ENCODE measurements at places on chromosomes 12 and 14.

- no peak for DNase-seq
Measured at GRCh38 chr14:23492618-23493272, 23.2 kb downstream of the NGDN start.

DNA sequence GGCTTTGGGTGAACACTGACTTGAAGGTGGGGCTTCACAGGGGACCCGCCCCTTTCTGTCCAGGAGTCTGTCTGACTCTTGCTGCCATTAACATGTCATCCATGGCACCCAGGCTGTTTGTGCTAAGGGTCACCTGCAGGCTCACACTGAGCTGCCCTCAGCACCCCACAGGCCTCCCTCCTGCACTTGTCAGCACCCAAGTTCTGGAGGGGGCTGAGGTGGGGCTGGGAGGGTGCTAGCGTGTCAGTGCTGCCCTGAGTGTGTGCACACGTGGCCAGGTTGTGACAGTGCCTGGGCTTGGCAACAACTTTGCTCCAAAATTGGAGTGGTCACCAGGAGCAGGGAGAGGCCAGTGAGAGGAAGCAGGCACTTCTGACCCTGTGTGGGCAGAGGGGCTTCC is 963.2 kb downstream of the TRHDE start:
- no peak for DNase-seq

GRCh38 chr12:104180374-104180773 is 35.2 kb upstream of the TXNRD1 start:
- no peak for DNase-seq

DNA sequence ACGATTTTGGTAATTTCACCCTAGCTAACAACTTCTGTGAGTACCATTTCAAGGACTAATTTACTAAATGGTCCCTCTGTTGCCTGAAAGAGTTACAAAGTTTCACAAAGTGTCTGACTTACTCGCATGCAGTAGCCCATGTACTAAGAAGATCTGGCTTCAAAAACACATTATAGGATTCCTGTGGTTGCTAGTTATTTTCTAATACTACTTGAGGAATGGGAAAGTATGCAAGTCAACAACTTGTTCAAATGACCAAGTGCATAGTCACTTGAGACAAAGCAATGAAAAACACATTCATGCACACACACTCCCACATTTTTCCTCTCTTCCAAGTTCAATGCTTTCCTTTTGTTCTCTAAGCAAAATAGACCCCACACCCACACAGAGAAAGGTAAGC is 219.7 kb upstream of the TMPO start:
- no peak for DNase-seq

- DNase-seq = no peak
Measured at GRCh38 chr14:102849526-102850379, 72.5 kb downstream of the TRAF3 start.

DNA sequence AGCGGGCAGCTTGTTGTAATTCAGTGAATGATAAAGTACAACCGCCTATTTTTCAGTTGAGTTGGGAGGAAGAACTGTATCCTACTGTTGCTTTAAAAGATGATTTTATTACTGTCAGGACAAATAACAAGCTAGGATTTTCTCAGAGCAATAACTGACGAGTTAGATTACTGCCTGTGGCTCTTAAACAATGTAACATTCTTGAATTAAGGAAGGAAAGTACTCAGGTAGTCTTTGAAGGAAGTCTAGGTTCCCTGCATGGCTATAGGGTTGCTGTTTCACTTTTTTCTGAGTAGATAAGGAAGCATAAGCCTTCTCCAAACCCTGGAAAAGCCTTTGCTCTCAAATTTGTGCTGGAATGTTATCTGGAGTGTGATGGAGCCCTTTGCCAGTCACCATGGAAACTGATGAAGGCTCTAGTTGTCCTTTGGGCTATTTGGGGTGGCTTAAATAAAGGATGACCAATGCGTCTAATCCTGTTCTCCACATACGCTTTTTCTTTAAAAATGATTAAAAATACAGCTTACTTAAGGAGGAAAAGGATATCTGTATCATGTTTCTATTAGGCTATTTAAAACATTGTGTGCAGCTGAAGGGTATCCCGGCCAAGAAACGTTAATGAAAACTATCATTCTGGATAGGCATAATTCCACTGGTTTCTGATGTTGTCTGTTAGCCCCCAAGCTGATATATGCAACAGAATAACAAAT is 17.7 kb downstream of the NUBPL start:
- no peak for DNase-seq

GRCh38 chr12:75564852-75565251 is 53.4 kb upstream of the KRR1 start:
- no peak for DNase-seq

DNA sequence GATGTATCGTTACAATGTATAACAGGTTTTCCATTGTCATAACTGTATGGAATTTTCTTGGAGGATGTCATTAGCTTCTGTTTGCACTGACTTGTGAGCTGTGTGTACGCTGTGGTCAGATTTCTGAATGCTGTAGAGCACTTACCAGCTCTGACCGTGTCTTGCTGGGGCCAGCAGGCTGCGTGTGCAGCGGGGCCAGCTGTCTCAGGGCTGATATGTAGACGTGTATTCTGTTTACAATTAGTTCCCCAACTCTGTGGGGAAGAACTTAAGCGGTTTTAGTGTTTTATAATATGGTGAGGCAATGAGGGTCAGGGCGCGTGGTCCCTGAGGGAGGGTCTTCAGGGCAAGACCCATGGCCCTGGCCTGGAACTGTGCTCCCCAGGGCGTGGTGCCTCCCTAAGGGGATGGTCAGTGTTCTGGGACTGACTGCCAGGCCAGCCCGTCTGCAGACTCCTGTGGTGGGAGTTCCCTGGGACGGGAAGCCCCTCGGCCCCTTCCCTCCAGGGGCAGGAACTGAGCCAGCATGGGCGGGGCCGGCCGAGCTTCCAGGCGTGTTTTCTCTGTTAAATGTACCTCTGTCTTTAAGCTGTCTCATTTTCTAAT is 18.7 kb downstream of the XRCC3 start:
- DNase-seq = no peak

DNA sequence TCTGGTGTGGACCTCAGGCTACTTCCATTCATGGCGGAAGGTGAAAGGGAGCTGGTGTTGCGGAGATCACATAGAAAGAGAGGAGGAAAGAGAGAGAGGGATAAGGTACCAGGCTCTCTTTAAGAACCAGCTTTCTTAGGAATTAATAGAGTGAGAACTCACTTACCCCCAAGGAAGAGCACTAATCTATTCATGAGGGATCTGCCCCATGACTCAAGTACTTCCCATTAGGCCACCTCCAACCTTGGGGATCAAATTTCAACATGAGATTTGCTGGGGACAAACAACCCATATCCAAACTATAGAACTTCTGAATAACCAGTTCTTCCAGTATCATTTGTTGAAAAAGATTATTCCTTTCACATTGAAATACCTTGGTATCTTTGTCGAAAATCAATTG is 34.0 kb upstream of the C2CD5 start:
- DNase-seq = no peak

DNA sequence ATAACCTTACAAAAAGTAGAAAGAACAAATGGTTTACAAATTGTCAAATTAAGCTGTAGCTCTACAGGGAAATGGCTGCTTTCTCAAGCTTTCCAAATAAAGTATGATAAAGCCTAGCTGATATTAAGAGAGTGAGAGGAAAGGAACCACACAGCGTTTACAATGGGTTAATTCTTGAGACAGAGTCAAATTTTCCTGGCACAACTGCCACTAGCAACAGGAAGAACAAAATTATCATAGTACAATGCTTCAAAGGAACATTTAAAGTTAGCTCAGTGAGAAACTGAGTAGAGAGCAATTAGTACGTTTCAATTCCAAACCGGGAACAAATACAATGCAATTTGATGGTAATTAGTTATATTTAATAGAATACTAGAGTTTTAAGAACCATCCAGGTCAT is 116.0 kb downstream of the PPP1R12A start:
- no peak for DNase-seq

- no peak for DNase-seq
Measured at GRCh38 chr14:94293578-94293924, 483 bp upstream of the SERPINA10 start.

DNA sequence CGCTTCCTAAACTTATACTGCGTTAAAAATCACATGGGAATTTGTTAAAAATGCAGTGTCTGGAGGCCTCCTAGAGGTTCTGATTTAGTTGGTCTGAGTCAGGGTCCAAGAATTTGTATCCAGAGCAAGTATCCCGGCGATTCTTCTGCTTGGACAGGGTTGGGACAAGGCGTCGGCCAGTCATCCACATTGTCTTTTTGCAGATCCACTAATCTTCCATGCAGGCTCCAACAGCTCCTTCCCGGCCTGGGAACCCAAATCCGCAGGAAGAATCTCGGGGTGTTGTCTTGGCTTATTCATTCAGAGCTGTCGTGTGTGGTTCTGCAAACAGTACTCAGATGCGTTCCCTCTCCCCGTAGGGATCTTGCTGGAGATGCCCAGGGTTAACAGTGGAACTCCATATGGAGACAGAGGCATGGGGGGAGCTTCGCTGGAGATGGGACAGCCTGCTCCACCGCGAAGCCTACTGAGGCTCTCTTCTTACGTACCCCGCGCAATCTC is 25.3 kb downstream of the GPRC5D start:
- no peak for DNase-seq

DNA sequence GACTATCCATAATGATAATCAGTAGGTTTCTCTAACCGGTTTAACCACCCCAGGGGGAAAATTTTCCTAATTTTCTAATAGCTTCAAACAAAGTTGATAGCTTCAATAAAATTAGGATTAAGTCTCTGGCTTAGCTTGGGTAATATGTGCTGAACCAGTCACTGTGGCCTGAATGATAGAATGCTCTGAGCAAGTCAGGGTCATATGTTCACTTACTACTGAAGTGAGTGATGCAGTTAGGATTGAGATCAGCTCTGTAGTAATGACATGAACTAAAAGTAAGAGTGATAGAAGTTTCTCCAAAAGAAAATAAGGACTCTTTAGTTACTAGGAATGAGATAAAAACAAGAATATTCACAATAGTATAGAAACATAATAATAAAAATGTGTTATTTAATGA is 32.6 kb downstream of the ETNK1 start:
- no peak for DNase-seq

DNA sequence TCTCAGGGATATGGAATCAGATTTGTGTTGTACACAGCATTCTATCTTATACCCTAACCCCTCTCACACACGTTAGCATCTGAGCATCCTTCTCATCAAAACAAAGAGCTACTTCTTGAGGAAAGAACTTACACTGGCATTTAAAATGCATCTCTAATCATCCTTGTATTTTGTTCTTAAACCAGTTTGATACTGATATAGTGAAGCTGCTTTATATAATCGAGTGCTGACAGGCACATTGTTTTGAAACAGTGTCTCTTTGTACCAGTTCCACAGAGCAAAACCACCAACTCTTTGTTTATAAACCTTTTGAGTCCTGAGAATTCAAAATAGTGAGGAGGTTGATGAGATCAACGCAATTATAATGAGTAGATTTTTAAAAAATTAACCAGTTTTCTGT is 8.8 kb downstream of the GPR33 start:
- no peak for DNase-seq

- DNase-seq = peak; percentile 25
Measured at GRCh38 chr12:19440019-19440858, 947 bp downstream of the AEBP2 start.

DNA sequence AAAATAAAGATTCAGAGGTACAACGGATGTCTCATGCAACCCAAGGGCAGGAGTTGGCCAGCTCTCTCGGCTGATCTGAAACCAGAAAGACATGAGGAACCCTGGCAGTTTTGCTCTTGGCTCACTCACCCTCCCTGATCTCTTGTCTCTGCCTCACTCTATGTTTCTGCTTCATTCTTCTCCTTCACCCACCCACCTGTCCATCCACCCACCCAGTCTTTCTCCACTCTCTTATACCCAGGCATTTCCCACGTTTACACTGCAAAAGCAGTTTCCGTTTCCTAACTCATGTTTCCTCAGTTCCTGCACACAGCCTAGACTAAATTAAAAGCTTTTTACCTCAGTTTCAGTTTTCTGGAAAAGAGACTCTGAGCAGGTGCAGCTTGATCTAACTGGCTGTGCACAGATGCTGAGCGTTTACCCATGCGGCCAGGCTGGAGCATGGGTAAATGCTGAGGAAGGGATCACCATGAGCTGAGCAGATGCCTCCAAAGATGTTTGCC is 157.6 kb downstream of the PRKCH start:
- DNase-seq = peak; percentile 11

- DNase-seq = no peak
Measured at GRCh38 chr14:60197629-60198303, 32.6 kb upstream of the DHRS7 start.

DNA sequence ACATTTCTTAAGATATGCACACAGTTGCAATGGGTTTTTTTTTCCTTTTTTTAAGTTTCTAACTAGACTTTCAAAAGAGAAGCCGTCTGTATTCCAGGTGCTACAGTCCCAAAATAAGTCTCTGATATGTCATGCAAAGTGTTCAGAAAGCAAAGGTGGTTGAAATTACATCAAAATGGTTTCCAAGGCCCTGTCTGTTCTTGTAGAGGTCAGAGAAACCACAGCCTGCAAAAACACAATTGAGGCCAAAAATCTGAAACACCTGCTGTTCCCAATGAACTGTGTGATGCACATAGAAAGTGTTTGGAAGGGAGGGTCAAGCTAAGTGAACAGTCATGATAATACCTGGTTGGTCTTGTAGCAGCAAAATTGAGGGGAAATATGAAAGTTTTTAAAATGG is 91.0 kb downstream of the VRK1 start:
- DNase-seq = no peak

DNA sequence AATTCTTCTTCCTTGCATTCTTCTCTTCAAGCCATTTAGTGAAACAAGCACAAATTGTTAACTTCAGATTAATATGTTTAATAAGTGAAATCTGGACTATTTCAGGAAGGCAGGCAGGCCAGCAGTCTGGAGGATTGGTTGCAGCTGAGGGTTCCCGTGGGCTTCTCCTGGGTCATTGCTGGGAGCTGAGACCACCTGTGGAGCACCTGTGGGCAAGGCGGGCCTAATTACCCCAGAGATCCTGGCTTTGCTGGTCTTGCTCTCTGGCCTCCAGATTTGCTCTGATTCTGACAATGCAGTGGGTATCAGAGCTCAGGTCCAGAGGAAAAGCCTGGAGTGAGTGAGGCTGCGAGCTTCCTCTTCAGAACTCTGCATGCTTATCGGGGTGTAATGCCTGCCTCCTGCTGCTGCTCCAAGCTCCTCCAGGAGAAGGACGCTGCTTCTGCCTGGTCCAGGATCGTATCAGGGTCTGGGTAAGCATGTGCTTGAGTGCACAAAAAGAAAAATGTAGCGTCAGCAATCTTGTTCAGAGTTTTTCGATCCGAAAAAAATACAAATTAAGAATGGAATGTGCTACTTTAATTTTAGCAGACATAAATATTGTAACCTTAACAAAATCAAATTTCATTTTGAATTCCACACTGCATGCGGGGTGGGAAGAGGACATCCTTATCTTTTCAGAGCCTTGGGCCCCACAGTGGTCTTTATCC is 93.8 kb downstream of the TMEM30B start:
- no peak for DNase-seq
